Nucleus accumbens (tissue), 56 donors: ENCODE measurements at places on chromosomes 2 and 18.

- DNase-seq, result no peak
These were observed 40.1 kb upstream of the GPD2 start for GRCh38 chr2:156396126-156396525.

- DNase-seq, result no peak
These were observed 217.2 kb downstream of the TMEM163 start for GRCh38 chr2:134501476-134502091.

DNA sequence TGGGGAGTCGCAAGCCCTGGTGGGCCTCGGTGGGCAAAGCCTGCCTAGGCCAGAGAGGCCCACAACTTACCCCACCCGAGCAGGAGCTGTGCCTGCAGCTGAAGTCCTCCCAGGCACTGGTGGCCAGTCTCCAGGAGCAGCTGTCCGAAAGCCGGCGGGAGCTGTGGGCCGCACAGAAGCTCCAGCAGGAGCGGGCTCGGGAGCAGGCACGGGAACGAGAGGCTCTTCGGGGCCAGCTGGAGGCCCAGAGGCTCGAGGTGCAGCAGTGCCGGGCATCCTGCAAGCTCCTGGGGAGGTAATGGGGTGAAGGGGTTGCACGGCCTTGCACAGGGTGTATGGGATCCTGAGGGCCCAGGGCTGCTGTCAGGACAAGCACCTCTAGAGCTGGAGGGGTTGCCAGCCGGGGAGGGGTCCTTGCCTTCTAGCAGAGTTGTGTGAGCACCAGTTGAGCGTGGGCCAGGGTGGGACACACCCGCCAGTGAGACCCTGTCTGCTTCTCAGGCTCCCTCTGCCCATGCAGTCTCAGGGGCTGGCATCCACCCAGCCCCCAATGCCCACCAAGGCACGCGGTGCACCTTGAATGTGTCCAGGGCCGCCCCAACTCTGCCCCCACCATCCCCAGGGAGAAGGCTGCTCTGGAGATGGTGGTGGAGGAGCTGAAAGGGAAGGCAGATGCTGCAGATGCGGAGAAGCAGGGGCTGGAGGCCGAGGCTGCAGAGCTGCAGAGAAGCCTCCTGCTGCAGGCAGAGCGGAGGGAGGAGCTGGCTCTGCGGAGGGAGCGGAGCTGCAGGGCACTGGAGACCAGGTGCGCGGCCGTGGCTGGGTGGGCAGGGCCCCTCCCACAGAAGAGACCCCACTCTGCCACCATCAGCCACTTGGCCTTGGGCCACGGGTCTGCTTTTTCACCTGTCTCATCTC is 27.2 kb downstream of the CROCC2 start:
- no peak for DNase-seq

DNA sequence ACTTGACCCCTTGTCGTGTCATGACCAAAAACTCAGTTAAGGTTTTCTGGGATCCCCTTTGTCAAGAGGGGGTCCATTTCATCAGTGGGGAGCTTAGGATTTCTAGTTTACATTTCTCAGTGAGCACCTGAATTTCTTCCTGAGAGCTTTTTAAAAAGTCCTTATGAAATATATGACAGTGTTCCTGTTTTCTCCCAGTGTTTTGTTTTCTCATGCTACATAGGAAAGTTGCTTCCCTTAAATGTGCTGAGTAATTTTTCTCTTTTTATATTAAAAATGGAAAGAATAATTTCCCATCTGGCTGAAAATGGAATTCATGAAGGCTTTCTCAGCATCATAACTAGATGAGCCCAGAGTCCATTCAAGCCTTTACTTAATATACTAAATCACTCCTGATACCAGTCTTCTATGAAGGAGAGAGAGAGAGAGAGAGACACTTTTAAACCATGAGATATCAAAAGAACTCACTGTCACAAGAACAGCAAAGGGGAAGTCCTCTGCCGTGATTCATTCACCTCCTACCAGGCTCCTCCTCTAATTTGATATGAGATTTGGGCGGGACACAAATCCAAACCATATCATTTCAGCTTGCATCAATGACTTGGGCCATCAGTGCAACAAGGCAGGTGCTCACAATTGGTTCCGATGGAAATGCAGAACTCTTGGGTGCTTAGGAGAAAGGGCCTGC is 61.1 kb downstream of the XRCC5 start:
- no peak for DNase-seq

GRCh38 chr18:55351980-55352714 is 235.8 kb downstream of the TCF4 start:
- DNase-seq, result no peak

DNA sequence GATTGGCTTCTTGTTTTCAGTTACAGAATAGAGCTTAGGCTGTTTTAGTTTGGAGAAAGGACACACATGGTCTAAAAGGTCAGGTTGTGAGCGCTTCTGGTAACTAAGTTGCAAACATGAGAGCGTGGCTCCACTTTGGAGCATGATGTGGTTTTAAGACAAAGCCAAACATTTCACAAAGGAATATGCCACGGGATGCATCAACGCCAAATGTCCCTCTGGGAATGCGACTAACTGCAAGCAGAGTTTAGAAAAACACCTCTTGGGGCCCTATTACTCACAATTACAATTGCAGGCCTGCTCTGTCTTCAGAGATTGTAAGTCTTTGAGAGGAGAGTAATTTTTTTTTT is 25.4 kb downstream of the MYO7B start:
- no peak for DNase-seq

DNA sequence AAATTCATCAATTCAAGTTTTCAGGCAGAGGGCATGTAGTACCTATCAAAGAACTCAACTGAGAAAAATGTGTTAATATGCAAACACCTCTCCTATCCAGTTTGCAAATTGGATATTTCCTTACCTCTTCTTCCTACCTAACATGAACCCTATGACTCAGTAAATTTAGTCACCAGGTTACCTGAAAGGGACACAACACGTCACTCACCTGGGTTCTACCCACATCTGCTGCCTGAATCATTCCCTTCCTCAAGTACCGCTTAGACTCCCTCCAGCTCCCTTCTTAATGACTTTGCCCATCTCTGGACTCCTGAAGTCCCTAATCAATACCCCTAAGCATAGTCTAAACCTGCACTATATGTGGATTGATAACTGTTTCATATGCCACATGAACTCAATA is 10.4 kb downstream of the ANKRD44 start:
- DNase-seq, result no peak

GRCh38 chr2:149552226-149552625 is 35.3 kb downstream of the MMADHC start:
- no peak for DNase-seq

GRCh38 chr2:224221455-224221913 is 180.4 kb downstream of the FAM124B start:
- no peak for DNase-seq

- no peak for DNase-seq
These were observed 26.6 kb downstream of the ASB18 start for GRCh38 chr2:236237468-236238190.

DNA sequence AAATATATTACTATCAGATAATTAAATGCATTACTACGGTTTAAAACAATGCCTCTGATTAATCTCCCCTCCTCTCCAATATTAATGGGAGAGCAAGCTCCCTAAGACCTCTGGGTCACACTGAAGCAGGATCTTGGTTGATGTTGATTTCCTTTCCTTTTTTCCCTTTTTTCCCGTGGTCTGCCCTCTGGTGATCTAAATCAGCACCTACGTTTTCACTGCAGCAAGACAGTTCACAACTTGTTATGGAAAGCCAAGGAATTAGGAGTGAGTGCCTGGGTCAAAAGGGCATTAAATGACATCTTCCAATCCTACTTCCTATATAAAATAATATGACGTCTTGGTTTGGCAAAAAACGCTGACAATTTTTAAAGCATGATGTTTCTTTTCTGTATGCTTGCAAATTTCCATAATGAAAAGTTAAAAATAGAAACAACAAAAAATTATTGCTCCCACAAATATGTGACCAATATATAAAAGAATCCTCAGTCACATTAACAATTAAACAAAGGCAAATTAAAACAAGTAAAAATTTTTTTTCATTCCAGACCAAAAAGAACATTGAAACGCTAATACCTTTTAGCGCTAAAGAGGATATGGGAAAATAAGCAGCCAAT is 7.9 kb upstream of the CFAP36 start:
- no peak for DNase-seq

DNA sequence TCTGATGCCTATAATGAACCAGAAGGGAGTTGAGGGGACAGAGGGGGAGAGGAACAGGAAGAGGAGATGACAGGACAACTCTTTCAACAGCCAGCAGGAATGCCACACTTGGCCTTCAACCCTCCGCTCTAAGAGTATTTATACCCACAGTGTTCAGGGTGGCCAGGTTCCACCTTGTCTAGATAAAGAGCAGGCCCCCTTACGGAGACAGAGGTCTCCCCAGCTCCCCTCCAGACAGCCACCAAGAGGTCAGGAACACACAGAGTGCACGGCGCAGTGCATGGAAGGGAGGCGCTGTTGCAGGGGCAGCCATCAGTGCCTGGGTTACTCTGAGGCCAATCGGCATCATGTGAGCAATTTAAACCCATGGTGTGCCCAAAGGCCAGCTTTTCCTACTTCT is 176.9 kb downstream of the SMAD7 start:
- no peak for DNase-seq

DNA sequence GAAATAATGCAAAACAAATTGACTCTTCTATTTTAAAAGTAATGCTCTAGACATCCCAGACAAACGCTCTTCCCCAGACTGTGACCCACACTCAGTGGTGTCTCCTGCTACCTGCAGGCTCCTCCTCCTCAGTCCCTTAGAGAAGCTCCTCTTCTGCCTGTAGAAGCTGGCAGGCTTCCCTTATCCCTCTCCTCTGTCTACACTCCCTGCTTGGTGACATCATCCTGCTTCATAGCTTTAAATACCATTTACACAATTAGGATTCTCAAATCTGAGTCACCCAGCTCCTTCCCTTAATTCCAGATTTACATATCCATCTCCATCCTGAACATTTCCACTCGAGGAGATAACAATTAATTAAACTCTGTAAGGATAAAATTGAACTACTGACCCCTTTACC is 167.9 kb downstream of the FBXO15 start:
- DNase-seq, result no peak

DNA sequence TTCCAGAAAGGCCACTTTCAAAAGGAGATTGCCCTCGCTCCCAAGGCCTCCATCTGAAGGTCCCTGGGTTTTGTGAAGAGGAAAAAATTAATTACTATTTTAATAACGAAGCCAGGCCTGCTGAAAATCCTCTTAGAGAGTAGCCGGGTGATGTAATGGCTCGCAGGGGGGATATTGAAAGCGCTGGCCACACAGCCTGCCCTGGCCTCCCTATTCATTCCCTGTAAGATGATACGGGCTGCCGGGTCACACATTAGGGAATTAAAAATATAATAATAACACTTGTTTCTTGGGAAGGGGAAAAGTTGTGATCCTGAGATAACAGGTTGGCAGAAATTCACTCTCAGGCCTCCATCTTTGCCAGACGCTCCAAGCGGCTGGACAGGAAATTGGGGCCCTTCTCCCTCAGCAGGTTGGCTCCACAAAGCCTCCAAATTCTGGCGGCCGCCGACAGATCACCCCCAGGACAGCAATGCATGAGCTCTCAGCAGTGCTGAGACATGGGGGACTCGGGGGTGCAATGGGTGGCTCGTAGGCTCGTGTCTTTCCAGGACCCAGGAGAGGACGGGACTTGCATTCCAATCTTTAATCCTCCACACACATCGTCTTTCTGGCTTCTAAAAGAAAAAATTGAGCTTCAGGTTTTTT is 299.9 kb upstream of the SALL3 start:
- no peak for DNase-seq

GRCh38 chr2:226615891-226616290 is 183.7 kb downstream of the IRS1 start:
- no peak for DNase-seq

DNA sequence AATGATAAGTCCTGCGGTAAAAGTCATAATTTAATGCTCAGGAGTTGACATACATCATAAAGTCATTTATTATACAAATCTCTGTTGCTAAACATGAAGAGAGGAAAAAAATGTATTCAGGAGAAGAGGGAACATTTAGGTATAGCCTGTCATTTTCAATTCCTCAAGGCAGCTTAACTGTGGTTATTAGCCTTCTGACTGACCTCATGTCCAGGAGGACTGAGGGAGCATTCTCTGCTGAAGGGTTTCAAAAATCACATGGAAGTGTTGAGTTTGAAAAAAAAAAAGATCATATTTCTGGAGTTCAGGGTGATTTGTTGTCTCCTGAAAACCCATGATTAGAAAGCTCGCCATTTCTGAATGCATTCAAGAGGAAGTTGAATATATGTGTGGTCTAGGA is 1371.1 kb upstream of the LRRTM1 start:
- no peak for DNase-seq

DNA sequence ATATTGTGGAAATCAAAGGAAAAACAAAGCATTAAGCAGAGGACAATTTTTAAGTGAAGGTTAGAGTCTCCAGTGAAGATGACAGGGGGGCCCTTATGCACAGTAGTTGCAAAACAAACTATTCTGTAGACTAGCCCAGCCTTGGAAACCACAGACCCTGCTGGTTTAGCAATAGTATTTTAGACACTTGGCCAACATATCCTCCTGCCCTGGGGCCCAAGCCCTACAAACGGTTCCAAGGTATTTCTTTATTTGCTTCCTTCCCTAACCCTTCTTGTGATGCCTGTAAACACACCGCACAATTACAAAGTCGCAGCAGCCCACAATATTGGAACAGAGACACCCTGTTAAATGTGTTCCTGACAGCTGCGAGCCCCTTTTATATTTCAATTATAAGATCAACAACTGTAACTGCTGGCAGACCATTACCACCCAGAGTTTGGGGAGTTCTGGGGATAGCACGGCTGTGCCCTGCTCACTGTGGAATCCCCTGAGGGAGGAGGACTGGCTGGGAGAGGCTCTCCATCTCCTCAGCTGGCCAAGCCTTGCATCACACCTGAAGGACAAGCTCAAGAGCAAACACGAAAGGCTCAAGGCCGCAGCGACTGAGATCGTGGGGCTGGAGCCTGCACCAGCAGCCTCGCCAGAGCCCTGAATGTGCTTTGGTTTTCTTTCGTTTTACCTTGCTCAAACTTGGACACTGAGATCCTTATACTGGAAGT is 282.2 kb upstream of the ATP5MC3 start:
- no peak for DNase-seq

GRCh38 chr18:3088449-3088848 is 75.5 kb upstream of the LPIN2 start:
- no peak for DNase-seq

- DNase-seq, result no peak
These were observed 2.4 kb downstream of the CD207 start for GRCh38 chr2:70833246-70833645.

GRCh38 chr2:31197669-31198068 is 19.6 kb downstream of the CAPN14 start:
- DNase-seq, result no peak

DNA sequence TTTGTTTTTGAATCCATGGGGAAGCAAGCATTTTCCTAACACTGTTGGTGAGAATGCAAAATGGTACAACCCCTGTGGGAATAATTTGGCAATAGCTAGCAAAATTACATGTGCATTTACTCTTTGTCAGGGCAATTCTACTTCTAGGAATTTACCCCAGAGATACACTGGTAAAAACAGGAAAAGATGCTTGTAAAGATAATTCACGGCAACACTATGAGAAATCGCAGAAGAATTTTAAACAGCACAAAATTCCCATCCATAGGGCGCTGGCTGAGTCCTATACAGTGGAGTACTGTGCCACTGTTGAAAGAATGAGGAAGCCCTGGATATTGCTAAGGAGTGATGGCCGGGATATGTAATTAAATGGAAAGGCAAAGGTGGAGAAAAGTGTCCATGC is 75.8 kb downstream of the DGKD start:
- DNase-seq, result no peak
